Stimulated activated CD8-positive, alpha-beta memory T cell treated with anti-CD3 and anti-CD28 coated beads, Interleukin-7, amount 100 ng/mL, for 24 hours (primary cell): ENCODE measurements at places on chromosomes 16 and 17.
A peak's percentile ranks its signal among the peaks of the same experiment; 100 is the strongest.

DNA sequence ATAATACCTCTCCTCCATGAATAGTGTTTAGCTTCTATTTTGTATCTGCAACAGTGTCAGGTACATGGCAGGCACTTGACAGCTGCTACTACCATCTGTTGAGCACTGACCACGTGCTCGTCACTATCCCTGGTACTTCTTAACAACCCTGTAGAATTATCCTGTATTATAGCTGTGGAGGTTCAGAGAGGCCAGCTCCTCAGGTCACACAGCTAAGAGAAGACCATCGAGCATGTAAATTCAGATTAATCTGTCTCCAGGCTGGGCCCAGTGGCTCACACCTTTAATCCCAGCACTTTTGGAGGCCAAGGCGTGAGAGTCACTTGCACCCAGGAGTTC, 26.3 kb downstream of the WSB1 start:
- DNase-seq, result no peak

- no peak for DNase-seq
Observed at GRCh38 chr16:81661082-81661481, 118.0 kb upstream of the PLCG2 start.

DNA sequence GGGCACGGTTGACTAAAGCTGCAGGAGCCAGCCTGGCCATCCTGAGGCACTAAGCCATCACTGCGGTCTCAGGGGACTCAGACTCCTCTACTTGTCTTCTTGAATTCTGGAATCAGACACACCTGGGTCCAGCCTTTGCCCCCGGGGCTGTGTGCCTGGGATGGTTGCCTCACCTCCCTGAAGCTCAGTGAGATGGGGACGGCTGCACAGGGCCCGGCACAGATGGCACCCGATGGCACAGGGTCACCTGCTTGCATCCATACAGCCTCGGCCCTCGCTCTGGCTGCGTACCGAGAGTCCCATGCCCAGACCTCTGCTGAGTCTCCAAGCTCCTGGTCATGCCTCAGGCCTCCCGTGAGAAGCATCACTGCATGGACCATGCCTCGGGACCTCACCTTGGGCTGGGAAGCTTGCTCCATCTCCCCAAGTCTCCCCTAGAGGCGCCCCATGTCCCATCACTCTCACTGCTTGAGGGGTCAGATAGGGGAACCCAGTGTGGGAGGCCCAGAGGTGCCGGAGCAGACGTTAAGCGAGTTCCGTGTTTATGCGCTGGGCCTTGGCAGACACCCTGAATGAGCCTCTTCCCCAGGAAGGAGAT, 316.3 kb downstream of the SEC14L1 start:
- DNase-seq, result no peak

GRCh38 chr17:9322326-9322725, 253.3 kb downstream of the STX8 start:
- no peak for DNase-seq

GRCh38 chr17:48026502-48027321, 10.9 kb downstream of the COPZ2 start:
- peak; percentile 57 for DNase-seq

DNA sequence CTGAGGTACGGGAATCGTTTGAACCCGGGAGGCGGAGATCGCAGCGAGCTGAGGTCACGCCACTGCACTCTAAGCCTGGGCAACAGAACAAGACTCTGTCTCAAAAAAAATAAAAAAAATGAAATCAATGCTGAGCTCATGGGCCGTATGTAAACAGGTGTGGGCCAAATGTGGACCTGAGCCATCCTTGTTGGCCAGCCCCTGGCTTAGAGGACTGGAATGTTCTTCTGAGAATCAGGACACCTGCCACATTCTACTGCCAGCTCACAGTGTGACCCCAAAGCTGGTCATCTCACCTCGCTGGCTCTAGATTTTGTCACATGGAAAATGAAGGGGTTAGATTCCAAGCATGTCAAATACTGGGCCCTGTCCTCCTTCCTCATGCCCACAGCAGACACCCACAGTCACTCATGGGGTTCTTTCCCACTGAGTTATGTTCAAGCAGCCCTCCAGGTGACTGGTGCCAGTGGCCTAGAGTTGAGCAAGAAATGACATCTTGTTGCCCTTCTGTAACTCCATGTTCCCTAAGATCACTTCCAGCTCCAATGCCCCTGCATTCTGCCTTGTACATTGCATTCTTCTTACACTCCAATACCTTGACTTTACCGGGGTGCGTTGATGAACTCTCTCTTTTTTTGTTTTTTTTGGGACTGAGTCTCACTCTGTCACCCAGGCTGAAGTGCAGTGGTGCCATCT, 110.6 kb downstream of the ABCC1 start:
- DNase-seq, result no peak

- no peak for DNase-seq
Observed at GRCh38 chr16:12679660-12680272, 123.9 kb downstream of the CPPED1 start.

DNA sequence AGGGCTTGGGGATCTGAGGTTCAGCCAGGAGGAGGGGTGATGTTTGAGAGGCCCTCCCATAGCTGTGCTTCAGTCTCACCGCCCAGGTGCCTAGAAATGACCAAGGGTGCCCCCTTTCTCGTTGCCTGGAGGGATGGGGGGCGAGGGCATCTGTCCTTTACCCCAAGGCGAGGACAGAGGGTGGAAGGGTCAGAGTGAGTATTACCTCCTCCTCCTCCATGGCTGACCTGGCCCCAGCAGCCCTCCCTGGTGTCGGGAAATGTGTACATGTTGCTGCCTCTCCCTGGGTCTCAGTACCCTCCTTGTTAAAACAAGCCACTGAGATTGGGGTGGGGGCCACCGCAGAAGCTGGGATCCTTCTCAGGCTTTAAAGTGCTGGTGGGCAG, 2.4 kb downstream of the NECAB2 start:
- no peak for DNase-seq

- no peak for DNase-seq
Observed at GRCh38 chr17:78818152-78818846, 22.3 kb downstream of the USP36 start.

DNA sequence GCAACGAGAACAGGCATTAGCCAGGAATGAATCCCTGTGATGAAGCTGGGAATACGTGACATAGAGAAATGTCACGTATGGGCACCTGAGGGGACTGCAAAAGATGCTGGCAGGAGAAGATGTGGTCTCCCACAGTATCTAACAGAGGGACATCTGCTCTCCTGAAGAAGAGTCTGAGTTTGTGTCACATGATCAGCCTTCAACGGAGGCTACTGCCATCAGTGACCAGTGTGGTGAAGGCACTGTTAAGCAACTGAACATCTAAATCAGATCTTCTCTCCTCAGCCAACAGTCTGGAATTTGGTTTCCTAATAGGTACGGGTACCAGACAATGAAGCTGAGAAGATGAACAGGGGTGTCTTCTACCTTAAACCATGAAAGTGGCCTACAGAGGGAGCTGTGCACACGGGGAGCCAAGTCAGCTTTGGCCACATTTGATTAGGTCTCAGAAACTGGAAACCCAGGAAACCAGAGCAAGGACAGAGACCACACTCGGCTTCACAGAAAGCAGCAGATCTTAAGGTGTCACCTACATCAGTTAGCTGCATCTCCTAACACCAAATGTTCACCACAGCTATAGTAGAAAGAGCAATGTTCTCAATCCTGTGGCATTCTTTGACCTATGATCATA, 41.8 kb downstream of the BRD7 start:
- DNase-seq, result peak; percentile 22

DNA sequence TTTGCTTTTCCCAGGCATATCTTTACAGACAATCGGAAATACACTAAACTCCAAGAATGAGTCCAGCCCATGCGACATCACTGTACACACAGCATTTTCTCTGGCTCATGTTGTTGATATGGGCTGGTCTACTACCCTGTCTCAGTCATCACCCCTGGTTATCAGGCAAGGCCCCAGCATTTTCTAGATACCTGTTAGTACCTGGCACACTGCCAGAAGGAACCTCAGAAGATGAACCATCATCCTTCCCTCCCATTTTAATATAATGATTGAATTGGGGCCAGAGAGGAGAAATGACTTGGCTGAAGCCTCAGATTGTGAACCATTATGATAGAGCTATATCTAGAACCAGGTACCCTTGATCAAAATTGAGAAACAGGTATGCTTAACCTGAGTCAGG, 406.2 kb downstream of the CDH11 start:
- DNase-seq, result no peak

- DNase-seq, result no peak
Observed at GRCh38 chr17:79558091-79558900, 52.6 kb downstream of the RBFOX3 start.

GRCh38 chr17:77636835-77637817, 321.4 kb upstream of the TNRC6C start:
- no peak for DNase-seq

DNA sequence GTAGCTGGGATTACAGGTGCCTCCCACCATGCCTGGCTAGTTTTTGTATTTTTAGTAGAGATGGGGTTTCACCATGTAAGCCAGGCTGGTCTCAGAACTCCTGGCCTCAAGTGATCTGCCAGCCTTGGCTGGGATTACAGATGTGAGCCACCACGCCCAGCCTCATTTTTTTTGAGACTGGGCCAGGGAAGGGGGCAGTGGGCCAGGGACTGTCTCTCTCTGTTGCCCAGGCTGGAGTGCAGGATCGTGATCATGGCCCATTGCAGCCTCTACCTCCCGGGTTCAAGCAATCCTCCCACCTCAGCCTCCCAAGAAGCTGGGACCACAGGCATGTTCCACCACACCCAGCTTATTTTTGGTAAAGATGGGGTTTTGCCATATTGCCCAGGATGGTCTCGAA, 16.0 kb downstream of the RSL1D1 start:
- DNase-seq, result no peak

GRCh38 chr17:80177986-80178595, 8.3 kb downstream of the CARD14 start:
- no peak for DNase-seq

GRCh38 chr16:10130538-10130937, 51.7 kb downstream of the GRIN2A start:
- DNase-seq, result no peak

DNA sequence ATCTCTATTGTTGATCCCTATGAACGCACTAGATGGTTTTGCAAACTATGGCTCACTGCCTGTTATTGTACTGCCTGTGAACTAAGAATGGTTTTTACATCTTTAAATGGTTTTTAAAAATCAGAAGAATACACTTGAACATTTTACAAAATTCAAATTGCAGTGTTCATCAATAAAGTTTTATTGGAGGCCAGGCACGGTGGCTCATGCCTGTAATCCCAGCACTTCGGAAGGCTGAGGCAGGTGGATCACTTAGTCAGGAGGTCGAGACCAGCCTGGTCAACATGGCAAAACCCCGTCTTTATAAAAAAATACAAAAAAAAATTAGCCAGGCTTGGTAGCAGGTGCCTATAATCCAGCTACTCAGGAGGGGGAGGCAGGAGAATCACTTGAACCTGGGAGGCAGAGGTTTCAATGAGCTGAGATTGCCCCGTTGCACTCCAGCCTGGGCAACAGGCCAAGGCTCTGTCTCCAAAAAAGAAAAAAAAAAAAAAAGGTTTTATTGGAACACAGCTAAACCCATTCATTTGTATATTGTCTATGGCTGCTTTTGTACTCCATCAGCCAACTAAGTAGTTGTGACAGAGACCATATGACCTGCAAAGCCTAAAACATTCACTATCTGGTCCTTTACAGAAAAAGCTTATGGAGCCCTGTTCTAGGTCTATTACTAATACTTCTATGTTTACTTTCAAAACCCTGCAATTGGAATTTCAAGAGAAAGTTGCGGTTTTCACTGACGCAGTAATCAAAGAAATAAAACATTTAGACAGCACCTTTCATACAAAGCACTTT, 18.9 kb downstream of the IKZF3 start:
- no peak for DNase-seq

DNA sequence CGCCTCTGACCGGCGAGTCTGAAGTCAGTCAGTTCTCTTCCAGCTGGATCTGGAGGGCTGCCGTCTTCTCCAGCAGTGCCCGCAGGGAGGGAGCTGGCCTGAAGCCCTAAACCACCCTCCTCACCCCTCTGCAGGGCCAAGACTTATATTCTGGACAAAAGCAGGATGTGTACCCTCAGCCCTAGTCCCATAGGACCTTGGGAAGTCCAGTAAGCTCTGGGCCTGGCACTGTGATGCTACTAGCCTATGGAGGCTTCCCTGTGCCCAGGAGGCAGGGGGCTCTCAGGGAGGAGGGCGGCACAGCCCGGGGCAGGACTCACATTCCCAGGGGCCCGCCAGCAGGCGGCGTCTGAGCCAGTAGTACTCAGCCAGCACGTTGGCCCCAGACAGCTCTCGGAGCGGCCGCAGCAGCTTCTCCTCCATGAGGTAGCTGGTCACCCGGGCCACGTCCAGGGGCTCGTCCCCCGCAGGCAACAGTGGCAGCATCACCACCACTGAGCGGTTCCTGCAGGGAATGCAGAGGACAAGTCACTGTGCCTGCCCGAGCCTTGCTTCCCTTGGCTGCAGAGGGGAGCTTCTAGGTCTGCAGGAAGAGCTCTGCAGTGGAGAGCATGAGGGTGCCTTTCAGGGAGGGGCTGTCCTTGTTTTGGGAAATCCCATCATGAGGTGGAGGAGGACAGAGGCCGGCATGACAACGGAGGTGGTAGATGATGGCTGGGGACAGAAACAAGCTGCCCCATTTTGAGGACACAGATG, 41.7 kb downstream of the RMI2 start:
- DNase-seq, result no peak

GRCh38 chr17:75853433-75853832, 1.7 kb downstream of the WBP2 start:
- no peak for DNase-seq

- DNase-seq, result no peak
Observed at GRCh38 chr16:4160658-4161430, 44.6 kb upstream of the ADCY9 start.

DNA sequence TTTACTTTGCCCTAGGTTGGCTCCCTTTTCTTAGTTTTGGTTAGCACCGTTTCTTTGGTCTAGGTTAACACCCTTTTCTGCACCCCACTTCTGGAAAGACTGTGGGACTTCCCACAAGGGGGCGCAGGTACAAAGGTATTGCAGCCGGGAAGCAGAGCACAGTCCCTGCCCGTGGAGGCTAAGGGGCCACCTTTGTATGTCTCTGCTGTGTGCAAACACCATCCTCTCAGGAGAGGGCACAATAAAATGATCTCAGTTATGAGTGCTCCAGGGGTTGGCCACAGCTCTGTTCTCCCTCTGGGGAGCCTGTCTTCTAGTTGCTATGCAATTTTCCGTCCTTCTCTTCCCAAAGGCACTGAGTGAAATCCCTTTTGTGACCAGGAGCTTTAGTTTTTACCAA, 28.4 kb upstream of the TMC5 start:
- DNase-seq, result peak; percentile 14

- DNase-seq, result no peak
Observed at GRCh38 chr17:70329721-70330120, 160.4 kb downstream of the KCNJ2 start.

DNA sequence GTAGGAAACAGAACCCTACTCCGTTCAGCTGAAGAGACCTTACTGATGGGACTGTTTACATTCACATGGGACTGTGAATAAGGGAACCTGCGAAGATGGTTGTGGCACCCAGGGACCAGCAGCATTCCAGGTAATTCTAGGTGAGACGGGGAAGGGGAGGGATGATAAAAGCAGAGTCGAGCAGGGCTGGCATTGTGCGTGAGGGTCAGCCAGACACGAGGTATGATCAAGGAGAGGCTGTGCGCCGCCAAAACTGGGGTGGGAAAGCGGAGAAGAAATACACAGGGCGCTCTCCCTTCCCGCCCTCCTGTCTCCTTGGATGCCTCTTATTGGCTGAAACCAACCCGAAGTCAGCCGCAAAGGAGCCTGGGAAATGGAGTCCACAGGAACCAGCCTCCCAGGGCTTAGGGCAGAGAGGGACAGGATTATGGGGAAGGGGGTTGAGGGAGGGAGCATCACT, 38.4 kb upstream of the CSNK2A2 start:
- peak; percentile 37 for DNase-seq

GRCh38 chr16:14564861-14565687, 65.0 kb downstream of the PARN start:
- no peak for DNase-seq

GRCh38 chr16:14529010-14529669, 100.9 kb downstream of the PARN start:
- peak; percentile 8 for DNase-seq
